ENCODE measurements at places on chromosomes 4 and X. TPM values are rescaled to one million over a fixed set of nuclear protein-coding genes. Genes with fewer than 3 reads are reported as not detected.

TMEM165 gene
- 171 TPM for total RNA-seq

HSPA4L gene
- total RNA-seq, result 4.2 TPM

DNA sequence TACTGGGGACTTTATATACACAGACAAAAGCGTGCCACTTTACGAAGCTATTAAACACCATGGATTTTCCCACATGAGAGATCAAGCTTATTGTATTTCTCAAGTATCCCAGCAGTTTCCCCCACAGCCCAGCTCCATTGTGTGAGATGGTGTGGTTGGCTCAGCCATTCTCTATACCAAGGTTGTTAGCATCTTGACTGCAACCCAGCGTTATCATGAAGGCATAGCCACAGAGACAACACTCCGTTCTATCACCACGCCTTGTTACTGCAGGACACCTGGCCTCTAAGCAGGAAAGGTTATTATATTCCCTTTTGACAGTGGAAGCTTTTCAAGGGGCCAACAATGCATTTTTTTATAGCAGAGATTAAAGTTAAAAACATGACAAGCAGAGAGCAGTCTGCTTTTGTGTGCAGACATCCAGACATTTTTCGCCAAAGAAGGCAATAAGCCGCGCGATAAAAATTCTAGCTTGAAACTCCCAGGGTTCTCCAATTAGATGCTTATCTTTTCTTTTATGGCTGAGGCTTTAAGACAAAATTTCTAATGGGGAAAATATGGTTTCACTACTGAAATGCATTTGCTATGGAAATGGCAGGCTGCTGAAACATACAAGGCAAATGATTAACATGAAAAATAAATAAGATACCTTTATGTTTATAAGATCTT lies 206.1 kb downstream of the MID1 start:
- no peak for DNase-seq

MAP7D2 gene
- total RNA-seq, result 0.90 TPM

- DNase-seq, result peak; percentile 82
Observed at GRCh38 chrX:139126493-139126892, 404.0 kb upstream of the F9 start.

FREM3 gene
- 0.07 TPM for total RNA-seq

DNA sequence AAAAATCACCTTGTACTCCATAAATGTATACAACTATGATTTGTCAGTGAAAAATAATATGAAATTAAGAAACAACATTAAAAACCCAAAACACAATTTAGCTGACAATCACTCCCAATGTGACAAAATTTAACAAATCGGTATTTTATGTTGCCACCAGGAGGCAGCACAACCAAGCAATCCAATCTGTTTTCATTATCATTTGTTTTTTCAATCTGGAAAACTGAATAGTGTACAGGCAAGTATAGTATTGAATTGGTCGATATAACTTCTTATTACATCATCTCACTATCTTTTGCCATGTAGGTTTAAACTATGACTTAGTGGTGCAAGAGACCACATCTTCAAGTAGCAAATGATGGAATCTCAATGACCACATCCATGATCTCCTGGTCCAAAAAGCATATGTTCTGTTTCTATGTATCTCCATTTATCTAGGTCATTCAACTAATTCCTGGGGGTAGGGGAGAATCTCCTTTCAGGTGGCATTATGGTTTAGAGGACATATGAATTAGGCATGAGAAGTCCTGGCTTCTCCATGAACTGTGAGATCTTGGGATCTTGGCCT lies 112.9 kb upstream of the AGA start:
- peak; percentile 49 for DNase-seq

UGT8 gene
- 47.1 TPM for total RNA-seq

GRCh38 chr4:87851953-87852352 lies 19.2 kb downstream of the MEPE start:
- DNase-seq, result no peak

DNA sequence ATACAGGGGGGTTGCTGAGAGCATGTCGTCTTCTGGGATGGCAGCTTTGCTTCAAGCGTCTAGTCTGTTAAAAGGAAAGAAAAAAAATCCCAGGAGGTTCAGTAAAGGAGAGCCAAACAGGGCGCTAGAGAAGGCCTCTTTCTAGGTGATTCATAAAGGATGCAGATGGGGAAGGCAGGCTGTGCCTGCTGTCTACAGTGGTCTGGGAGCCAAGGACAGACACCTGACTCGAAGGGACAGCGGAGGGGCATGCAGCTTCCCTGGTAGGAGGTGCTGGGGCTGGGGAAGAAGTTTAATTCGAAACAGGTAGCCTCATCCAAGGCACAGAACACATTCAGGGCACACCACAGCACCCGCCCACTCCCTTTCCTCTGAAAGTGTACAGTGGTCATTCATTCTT lies 19.9 kb downstream of the BCOR start:
- DNase-seq, result no peak

MID1 gene
- total RNA-seq, result 39.3 TPM

DNA sequence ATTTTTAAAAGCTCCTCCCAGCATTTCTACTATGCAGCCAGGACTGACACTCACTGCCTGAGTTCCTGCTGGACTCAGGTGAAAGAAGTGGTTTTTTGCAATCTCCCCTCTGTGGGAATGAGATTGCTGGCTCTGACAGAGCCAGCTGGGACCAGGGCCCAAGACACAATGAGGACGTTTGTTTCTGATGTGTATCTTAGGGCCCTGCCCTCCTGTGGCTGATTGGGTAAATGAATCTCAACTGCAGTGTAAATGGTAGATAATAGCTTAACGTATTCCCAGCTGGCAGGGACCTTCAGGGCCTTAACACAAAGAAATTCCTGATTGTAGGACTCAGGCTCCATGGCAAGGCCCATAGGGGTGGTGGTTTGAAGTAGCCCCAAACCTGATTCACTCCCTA lies 85.8 kb upstream of the PRPS1 start:
- DNase-seq, result peak; percentile 71

DNA sequence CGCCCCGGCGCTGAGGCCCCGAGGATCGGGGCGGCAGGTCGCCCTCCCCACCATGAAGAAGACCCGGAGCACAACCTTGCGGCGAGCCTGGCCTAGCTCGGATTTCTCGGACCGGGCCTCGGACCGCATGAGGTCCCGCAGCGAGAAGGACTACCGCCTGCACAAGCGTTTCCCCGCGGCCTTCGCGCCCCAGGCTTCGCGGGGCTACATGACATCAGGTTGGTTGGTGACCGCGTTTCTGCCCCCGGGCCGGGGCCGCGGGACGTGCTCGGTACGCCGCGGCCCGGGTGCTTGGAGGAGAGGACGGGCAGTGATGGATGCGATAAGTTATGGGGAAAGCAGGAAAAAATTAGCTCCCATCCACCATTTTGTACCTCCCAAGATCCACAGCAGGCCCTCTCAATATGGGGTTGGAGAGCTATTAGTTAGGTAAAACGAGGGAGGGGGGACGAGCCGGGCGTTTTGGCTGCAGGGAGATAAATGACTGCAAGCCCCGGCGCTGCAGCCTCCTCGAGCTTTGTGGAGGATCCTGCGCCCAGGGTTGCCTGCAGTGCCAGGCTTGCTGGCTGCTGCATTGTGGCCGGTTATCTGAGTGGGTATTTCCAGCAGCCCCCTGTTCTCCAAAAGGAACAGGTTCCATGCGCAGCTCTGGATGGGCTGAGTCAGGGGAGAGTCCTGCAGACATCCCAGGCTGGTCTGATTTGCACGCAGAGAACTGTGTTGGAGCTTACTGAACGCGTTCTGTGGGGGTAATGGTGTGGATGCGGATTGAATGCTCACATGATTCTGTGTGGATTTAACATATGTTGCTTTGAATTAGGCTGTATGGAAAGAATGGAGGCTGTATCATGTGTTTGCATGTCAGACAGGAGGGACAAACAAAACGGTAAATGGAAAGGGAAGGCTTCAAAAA lies 1.9 kb downstream of the STOX2 start:
- peak; percentile 74 for DNase-seq

- no peak for DNase-seq
Observed at GRCh38 chrX:9486786-9487387, 22.0 kb downstream of the TBL1X start.

CFI gene
- total RNA-seq, result not detected

DNA sequence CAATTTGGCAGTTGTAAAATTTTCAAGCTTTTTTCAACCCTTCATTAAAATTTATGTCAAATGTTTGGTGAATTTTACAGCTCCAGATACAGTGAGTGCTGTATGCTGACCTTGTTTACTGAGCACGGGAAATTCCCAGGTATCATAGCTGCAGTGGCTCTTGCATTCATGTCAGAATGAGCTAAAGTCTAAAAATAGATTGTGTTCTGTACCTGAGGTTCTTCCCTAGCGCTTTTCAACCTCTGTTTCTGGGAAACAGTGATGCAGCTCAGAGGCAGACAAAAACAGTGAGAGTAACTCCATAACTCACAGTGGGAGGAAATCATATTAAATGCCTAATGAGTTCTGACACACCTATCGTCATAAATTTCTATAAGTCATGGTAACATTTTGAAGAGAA lies 393.8 kb upstream of the GNPDA2 start:
- no peak for DNase-seq

USP26 gene
- total RNA-seq, result not detected

DNA sequence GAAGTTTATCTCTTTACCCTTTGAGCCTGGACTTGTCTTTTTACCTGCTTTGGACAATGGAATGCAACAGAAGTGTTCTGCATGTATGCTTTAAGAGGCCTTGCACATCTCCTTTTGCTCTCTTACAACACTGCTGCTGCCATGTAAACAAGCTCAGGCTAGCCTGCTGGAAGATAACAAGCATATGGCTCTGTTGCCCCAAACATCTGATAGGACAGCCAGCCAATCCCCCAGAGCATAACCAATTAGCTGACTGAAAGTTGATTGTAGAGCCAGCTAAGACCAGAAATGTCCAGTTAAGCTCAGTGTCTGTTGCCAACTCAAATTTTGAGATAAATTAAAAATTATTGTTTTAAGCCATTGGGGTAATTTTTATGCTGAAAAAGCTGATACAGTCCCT lies 510.6 kb upstream of the CNKSR2 start:
- DNase-seq, result no peak

DNA sequence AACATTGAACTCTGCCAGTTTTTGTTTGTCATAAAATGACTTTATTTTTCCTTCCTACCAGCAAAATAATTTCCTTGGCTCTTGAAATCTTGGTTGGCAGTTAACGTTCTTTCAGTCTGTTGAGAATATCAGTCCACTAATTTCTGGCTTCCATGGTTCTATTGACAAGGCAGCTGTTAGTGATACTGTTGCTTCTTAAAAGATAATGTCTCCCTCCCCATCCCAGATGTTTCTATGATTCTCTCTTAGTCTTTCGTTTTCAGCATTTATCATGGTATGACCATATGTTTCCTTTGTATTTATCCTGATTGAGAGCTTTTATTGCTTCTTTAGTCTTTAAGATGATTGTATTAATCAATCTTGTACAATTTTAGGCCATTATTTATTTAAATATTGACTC lies 81.1 kb upstream of the STK26 start:
- DNase-seq, result no peak

DAPP1 gene
- not detected for total RNA-seq

DNA sequence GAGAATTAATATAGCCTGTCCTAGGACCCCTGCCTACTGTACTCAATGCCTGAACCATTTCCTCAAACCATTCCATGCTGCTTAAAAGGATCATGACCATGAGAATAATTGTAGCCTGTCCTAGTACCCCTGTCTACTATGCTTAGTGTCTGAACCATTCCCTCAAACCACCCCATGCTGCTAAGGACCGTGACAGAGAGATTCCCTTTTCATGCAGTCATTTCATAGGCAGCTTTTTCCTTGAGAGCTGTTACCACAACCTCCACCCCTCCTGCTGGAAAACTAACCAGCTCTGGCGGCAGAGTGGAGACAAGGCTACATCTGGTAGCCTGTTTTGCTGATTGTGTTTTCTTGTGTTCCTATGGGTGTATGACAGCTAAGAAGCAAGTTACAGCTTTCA lies 174.9 kb upstream of the SMARCAD1 start:
- DNase-seq, result peak; percentile 55

- no peak for DNase-seq
Observed at GRCh38 chrX:15576019-15576418, 24.7 kb downstream of the ACE2 start.

NPY5R gene
- total RNA-seq, result 2.4 TPM

Measured in GM23338 (cell line).